ENCODE measurements at places on chromosomes 1 and 21.

DNA sequence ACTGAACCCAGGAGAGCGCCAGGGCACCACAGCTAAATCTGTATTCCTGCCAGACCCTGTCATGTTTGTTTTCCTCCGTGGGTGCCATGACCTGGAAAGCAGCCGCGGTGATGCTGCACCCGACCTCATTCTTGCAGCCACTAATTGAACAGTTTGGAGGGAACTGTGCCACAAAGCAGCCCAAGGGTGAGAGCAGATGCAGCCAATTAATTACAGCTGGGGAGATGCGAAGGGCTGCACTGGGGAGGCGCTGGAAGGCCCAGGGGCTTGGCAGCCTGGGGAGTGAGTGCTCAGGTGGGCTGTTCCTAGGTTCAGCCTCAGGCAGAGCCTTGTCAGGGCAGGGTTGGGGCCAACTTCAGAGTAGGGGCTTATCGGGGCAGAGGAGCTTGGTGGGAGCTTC lies 158.4 kb upstream of the CD34 start:
- no peaks in the 10 kb centered on the region for H3K4me1 ChIP-seq
- no peak for DNase-seq
- no peak overlapping the region for H3K27ac ChIP-seq
- no peaks in the 10 kb centered on the region for H3K27me3 ChIP-seq

- H3K27ac ChIP-seq = peak overlapping the region; percentile 5
- H3K4me1 ChIP-seq = peaks cover 50% of the 10 kb centered on the region
- no peak overlapping the region for H3K4me3 ChIP-seq
- no peaks in the 10 kb centered on the region for H3K27me3 ChIP-seq
- peak; percentile 64 for DNase-seq
These were observed 18.4 kb upstream of the LY9 start for GRCh38 chr1:160777486-160778089.

DNA sequence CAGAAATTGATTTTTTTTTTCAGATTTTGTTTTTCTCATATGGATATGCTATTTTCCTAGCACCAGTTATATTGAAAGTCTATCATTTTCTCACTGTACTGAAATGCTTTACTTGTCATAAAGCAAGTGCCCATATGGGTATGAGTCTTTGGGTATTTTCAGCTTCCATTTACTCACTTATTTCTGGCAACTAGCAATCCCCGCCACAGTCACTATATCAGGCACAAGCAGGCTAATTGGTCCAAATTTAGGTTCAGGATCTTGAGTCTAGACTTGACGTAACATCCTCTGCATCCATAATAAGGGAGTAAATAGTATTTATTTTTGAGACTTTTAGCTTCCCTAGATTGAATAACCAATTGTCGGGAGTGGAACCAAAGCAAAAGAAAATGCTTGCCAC lies 2.1 kb downstream of the OR10X1 start:
- H3K4me1 ChIP-seq = no peaks in the 10 kb centered on the region
- H3K36me3 ChIP-seq = no peaks in the 10 kb centered on the region
- no peak for DNase-seq

- DNase-seq = no peak
- peaks cover 16% of the 10 kb centered on the region for H3K27me3 ChIP-seq
- H3K36me3 ChIP-seq = no peaks in the 10 kb centered on the region
- no peak overlapping the region for H3K4me3 ChIP-seq
- H3K4me1 ChIP-seq = no peaks in the 10 kb centered on the region
These were observed 33.0 kb upstream of the ADARB1 start for GRCh38 chr21:45041351-45041805.

GRCh38 chr1:206714331-206715058 lies 29.8 kb downstream of the MAPKAPK2 start:
- H3K36me3 ChIP-seq = no peaks in the 10 kb centered on the region
- no peak for DNase-seq
- H3K27me3 ChIP-seq = no peaks in the 10 kb centered on the region
- H3K4me1 ChIP-seq = peaks cover 80% of the 10 kb centered on the region
- H3K4me3 ChIP-seq = no peak overlapping the region

GRCh38 chr1:239677362-239677761 lies 291.0 kb downstream of the CHRM3 start:
- no peak overlapping the region for H3K4me3 ChIP-seq
- DNase-seq = no peak
- no peaks in the 10 kb centered on the region for H3K36me3 ChIP-seq
- H3K27ac ChIP-seq = no peak overlapping the region
- no peaks in the 10 kb centered on the region for H3K4me1 ChIP-seq
- H3K27me3 ChIP-seq = no peaks in the 10 kb centered on the region

DNA sequence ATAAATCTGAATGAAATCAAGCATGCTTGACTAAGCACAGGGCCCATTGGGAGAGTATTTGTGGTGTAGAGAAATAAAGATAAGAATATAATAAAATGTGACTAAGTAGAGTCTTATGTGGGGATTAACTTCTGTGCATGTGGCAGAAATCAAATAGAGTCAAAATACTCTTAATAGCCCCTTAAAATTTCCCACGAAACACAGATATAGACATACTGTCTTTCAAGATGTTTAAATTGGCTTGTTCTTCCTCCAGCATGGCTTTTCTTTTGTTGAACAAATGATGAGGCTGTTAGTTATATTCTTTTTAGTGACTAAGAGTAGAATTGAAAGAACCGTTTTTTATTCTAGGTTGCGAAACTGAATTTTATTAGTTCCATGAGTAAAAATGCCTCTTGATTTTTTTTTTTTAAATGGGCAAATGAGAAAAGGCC lies 112.3 kb downstream of the RPS6KC1 start:
- H3K4me3 ChIP-seq = no peak overlapping the region
- no peaks in the 10 kb centered on the region for H3K27me3 ChIP-seq
- DNase-seq = no peak
